Activated T-helper 1 cell treated with anti-CD3 and anti-CD28 coated beads, Interleukin-12 subunit alpha, Interleukin-12 subunit beta, Interleukin-2, Interleukin-4 antibody, amounts not matched to agents 30 ng/mL and 10 ng/mL and 1 ng/mL, durations not matched to agents 14 hours and 24 hours and 36 hours (primary cell): ENCODE measurements at places on chromosomes 6 and 20. TPM values are rescaled to one million over a fixed set of nuclear protein-coding genes. Genes with fewer than 3 reads are reported as not detected.

- DNase-seq, result no peak
Measured at GRCh38 chr20:25048519-25048952, 9.4 kb downstream of the ACSS1 start.

DNA sequence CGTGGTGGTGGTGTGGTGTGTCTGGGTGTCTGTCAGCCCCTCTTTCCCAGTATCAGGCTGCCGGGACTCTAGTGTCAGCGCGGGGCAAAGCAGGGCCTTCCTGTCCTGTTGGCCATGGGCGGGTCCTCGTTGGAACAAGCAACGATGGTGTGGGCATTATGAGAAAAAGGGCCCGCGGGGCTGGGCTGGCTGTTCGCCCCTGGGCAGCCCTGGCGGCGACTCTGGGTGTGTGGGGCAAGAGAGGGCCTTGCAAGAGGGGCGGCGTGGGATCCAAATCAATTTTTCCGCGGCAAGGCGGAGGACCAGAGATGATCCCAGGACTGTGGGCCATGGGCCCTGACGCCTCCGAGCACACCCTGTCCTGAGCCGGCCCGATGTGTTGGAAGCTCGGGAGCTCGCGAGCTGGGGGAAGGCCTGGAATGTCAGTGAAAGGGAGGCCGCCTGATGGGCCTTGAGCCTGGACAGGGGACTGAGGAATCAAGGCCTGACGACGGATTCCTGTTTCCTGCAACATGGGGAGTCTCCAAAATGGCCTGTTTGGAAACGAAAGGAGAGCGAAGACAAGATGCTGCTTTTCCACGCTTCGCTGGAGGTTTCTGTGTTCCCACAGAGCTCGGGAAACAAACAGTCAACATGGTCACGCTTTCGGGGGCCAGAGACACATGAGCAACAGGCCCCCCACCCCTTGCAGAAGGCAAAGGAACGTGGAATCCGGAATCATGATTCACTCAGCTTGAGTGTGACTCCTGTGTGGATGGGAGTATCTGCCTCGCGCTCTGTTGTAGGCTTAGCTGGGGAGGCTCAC is 364.7 kb upstream of the DEFB115 start:
- DNase-seq, result no peak

- DNase-seq, result no peak
Measured at GRCh38 chr6:8432614-8433013, 2.7 kb downstream of the SLC35B3 start.

DNA sequence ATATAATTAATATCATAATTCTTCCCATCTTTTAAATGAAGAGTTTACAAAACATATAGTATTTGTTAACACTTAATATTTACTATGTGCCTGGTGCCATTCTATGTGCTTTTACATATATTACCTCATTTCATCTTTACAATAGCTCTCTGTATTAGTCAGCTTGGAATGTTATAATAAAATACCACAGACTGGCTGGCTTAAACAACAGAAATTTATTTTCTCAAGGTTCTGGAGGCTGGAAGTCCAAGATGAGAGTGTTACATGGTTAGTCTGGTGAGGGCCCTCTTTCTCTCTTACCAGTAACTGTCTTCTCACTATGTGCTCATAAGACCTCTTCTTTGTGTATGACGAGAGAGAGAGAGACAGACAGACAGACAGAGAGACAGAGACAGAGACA is 110.2 kb downstream of the NKAIN2 start:
- DNase-seq, result no peak

The COQ3 gene
- 13.5 and 16.7 TPM in 2 replicates for total RNA-seq

The GRIK2 gene
- not detected in 2 replicates for total RNA-seq

- DNase-seq, result no peak
Measured at GRCh38 chr20:54479138-54479906, 3.9 kb downstream of the DOK5 start.

DNA sequence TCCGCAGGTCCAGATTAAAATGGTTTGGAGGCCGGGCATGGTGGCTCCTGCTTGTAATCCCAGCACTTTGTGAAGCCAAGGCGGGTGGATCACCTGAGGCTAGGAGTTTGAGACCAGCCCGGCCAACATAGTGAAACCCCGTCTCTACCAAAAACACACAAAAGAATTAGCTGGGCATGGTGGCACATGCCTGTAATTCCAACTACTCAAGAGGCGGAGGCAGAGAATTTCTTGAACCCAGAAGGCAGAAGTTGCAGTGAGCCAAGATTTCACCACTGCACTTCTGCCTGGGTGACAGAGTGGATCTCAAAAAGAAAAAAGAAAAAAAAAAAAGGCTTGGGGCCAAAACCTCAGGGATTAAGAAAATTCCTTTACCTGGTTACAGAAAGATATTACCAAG is 30.5 kb downstream of the C6orf15 start:
- DNase-seq, result no peak
